Endothelial cell of coronary artery (primary cell): ENCODE measurements at places on chromosomes 4 and X. TPM values are rescaled to one million over a fixed set of nuclear protein-coding genes. Genes with fewer than 3 reads are reported as not detected.

SERTM2 gene
- not detected in 2 replicates for total RNA-seq

LARP1B gene
- total RNA-seq, result 15.0 and 22.8 TPM in 2 replicates

RHOH gene
- not detected in 2 replicates for total RNA-seq

ARMCX1 gene
- 24.6 and 38.5 TPM in 2 replicates for total RNA-seq

NXF2 gene
- total RNA-seq, result not detected in 2 replicates

POU4F2 gene
- not detected in 2 replicates for total RNA-seq

XG gene
- 0.09 and 0.18 TPM in 2 replicates for total RNA-seq

GPR34 gene
- total RNA-seq, result not detected in 2 replicates

MEPE gene
- total RNA-seq, result not detected in 2 replicates

ZDHHC15 gene
- not detected in 2 replicates for total RNA-seq

ZGRF1 gene
- total RNA-seq, result 7.4 and 9.2 TPM in 2 replicates

TEC gene
- 0.09 and 0.28 TPM in 2 replicates for total RNA-seq

PNMA5 gene
- not detected in 2 replicates for total RNA-seq

CRMP1 gene
- under 0.01 TPM in 2 replicates for total RNA-seq

STK32B gene
- 9.8 and 17.7 TPM in 2 replicates for total RNA-seq

ASMT gene
- total RNA-seq, result not detected in 2 replicates

TAF7L gene
- 0.09 and 0.81 TPM in 2 replicates for total RNA-seq

HTN1 gene
- total RNA-seq, result not detected in 2 replicates

PLS3 gene
- 542 and 573 TPM in 2 replicates for total RNA-seq

SLC10A4 gene
- not detected in 2 replicates for total RNA-seq

GABRB1 gene
- not detected in 2 replicates for total RNA-seq

CLCN5 gene
- 5.5 TPM in 2 replicates for total RNA-seq

CYTL1 gene
- 30.6 and 109 TPM in 2 replicates for total RNA-seq

CASP6 gene
- total RNA-seq, result 35.2 and 56.1 TPM in 2 replicates
